ENCODE measurements at places on chromosomes 6 and 20.

DNA sequence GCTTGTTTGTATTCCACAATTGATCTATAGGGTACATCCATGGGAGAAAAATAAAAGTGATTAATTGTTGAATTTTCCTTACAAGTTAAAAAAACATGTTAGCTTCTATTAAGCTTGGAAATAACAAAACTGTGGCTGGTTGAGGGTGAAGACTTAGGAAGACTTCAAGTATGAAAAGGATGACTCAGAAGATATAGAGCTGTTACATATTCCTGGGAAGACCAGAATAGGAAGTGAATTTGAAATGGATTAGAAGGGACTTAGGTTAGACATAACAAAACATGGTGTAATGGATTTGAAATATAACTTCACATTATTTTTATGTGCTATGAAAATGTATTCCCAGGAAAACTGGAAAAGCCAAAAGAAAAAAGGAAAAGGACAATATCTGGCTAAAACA, 732.2 kb downstream of the HDGFL1 start:
- no peak for DNase-seq

- no peak for DNase-seq
These were observed 14.9 kb downstream of the NOTCH4 start for GRCh38 chr6:32208996-32209395.

GRCh38 chr20:37011147-37011546, 59.6 kb upstream of the SAMHD1 start:
- DNase-seq: no peak

GRCh38 chr6:15526212-15526701, 136.6 kb downstream of the DTNBP1 start:
- no peak for DNase-seq

GRCh38 chr20:14778096-14778495, 440.7 kb upstream of the FLRT3 start:
- no peak for DNase-seq

All from HFF-Myc (cell line).